CD8-positive, alpha-beta T cell (primary cell): ENCODE measurements at places on chromosomes 13 and 19.

GRCh38 chr19:4516199-4516938, 1.9 kb downstream of the PLIN4 start:
- no peak for DNase-seq

GRCh38 chr19:5697022-5697889, 7.2 kb downstream of the RPL36 start:
- DNase-seq, result no peak

DNA sequence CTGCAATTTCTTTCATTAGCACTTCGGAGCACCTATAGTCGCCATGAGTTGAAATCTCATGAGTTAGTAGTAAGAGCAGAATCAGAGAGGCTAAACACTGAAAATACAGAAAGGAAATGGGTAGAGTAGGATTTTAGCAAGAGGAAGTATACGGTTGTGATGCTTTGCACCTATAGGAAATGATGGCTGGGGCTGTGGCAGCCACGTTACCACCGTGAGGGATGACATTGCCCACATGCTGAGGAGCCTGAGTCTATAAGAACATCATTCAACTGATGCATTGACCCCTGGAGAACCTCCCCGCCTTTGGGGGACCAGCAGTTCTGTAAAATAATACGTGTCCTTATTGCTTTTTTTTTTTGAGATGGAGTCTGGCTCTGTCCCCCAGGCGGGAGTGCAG, 20.4 kb downstream of the FAM187B start:
- DNase-seq, result no peak

GRCh38 chr13:36067746-36068381, 63.3 kb downstream of the DCLK1 start:
- DNase-seq, result no peak

- no peak for DNase-seq
Observed at GRCh38 chr13:47175172-47175866, 278.5 kb upstream of the HTR2A start.

DNA sequence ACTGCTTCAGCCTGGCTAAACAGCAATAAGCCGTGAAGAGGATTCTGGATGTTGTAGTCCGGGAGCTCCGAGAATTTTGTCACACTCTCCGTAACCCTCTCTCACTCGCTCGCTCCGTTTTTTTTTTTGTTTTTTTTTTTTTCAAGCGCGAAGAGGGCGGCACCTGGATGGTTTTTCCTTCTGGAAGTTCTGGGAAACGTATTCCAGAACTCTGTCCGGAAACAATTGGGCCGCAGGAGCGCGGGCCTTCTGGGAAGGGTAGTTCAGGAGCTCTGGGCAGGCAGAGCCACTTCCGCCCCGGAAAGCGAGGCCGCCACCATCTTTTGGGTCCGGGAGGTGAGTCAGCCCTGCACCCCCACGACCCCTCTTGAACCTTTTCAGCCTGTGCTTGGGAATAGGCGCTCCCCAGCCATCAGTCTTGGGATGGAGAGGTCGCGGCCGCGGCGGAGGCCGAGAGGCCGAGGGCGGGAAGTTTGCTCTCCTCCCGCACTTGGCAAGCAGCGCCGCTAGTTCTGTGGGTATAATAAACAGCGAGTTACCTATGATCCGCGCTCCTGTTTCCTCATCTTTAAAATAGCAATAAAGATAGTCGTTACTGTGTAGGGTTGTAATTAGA, at the start of gene ZNF227:
ZNF227 (plus strand) TSS at position 283 of the 616 bp plus-strand sequence. CDS start 5,261 bp downstream, outside the sequence.
- DNase-seq, result peak; percentile 81

DNA sequence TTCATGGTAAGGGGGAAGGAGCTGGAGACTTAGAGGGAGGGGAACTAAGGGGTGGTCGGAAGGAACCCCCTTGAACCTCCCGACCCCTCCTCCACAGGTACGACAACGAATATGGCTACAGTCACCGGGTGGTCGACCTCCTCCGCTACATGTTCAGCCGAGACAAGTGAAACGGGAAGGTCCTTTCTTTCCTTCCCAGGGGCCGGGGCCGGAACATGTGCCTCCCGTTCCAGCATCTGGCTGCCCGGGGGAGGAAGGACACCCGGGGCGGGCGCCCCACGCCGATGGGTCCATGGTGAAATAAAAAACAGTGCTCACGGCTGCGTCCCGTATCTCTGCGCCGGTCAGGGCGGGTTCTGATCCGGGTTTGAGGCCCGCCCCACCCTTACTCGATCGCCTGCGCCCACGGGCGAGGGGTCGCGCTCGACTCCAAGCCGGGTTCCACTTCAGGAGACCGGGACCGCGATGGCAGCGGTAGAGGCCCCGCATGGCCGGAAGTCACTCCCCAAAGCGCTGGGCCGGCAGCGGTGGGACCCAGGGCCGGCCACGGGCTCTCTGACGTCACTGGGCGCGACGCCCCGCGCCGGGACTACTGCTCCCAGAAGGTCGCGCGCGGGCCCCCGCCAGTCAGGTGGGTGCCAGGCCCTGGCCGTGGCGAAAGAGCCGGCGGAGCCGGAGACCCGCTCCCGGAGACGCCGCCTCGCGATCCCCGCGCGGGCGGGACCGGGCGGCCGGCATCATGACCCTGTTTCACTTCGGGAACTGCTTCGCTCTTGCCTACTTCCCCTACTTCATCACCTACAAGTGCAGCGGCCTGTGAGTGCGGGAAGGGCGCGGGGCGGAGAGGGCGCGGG, at the start of gene TMEM147:
TMEM147 (plus strand) TSS at position 626 of the 854 bp plus-strand sequence; CDS start at position 740, 114 bp downstream.
- peak; percentile 81 for DNase-seq

DNA sequence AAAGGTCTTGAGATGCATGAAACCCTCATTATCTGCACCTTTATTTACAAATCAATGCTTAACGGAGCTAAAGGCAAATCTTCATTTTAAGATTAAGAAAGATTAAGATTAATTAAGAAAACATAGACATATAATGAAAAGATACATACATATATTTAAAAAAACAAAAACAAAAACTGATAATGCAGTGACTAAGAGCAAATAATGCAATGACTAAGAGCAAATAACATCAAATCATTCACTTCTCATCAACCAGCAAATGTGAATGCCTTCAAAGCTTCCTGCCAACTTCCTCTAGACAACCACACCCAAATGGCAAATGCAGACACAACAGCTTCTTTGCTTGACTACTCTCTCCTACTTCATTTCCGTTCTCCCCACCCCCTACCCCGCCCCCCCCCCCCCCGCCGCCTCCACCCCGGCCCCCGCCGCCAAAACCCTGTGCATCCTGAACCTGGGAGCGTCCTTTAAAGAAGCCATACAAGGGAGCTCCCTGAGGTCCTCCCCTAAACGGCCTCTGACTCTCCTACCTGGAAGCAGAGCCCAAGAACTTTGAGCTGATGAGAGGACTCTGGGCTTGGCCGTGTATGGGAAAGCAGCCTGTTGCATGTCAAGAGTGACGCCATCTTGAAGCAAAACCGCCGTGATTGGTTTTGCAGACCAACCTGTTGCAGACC, 24.5 kb downstream of the TEX101 start:
- DNase-seq, result peak; percentile 12

GRCh38 chr19:1309977-1310852, 24.5 kb downstream of the EFNA2 start:
- DNase-seq, result no peak

DNA sequence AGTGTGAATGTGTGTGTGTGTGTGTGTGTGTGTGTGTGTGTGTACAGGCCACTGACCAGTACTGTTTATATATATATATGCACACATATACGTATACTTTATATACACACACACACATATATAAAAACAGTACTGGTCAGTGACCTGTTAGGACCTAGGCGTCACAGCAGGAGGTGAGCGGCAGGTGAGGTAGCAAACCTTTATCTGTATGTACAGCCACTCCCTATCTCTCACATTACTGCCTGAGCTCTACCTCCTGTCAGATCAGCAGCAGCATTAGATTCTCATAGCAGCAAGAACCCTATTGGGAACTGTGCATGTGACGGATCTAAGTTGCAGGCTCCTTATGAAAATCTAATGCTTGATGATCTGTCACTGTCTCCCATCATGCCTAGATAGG, 34.5 kb downstream of the TBC1D4 start:
- no peak for DNase-seq

DNA sequence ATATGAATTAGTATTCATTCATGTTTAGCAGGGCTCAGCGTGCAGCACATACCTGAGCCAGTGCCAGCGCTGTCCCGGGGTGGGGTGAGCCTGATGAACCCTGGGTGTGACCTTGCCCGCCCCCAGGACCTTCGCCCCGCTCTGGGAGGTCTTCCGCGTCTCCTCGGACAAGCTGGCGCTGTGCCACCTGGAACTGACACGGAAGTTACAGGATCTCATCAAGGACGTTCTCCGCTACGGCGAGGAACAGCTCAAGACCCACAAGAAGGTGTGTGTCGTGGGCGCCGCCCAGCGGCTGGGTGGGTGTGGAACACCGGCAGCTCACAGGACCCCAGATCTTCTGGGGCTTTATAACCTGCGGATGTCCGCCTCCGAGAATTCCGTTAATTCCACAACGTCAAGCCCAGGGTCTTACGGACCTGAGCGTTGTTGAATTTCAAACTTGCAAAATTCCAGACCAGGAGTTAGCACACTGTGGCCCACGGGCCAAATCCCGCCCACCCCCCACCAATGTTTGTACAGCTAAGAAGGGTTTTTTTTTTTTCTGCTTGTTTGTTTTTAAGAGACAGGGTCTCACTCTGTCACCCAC, 15.4 kb downstream of the FCHO1 start:
- DNase-seq, result no peak

DNA sequence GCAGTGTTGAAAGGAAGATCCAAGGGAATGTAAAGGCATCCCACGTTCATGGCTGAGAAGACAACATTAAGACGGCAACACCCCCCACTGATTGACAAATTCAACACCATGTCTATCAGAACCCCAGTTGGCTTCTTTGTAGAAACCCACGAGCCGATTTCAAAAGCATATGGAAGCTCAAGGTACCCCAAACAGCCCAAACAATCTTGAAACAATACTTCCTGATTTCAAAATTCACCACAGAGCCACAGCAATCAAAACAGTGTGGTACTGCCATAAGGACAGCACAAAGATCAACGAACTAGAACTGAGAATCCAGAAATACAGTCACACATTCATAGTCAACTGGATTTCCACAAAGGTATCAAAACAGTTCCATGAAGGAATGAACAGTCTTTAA, 6.2 kb downstream of the MIER2 start:
- DNase-seq, result no peak

DNA sequence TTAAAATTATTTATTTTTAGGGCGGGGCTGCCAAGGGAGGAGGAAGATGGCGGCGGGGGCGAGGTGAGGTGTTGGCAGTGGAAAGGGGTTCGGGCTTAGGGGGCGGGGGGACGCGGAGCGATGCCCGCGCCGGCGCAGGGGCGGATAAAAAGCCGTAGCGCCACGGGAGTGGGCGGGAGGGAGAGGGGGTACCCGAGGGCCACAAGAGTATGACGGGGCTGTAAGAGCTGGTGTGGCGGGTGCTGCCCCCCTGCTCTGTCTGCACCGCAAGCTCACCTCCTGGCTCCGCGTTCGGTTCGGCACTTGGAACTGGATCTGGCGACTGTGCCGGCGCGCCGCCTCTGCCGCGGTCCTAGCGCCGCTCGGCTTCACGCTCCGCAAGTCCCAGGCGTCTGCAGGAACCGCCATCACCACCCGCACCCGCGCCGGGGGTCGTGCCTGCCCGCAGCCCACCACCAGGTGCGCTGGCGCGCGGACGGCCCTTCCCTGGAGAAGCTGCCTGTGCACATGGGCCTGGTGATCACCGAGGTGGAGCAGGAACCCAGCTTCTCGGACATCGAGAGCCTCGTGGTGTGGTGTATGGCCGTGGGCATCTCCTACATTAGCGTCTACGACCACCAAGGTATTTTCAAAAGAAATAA, 265.2 kb upstream of the SGCG start:
- DNase-seq, result no peak

DNA sequence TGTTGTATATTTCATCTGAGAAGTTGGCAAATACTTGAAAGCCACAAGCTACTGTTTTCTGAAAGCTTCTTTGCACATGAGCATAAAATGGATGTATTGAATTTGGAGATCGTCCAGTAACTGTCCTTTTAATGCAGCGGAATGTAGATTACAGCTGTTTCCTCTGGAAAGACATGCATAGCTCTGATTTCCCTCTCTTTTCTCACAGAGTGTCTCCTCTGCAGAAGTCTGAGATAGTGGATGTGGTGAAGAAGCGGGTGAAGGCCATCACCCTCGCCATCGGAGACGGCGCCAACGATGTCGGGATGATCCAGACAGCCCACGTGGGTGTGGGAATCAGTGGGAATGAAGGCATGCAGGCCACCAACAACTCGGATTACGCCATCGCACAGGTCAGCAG, 283.0 kb downstream of the SHISA2 start:
- DNase-seq, result no peak

GRCh38 chr13:108185223-108185622, 30.1 kb downstream of the LIG4 start:
- no peak for DNase-seq

GRCh38 chr13:47129461-47129860, 232.6 kb upstream of the HTR2A start:
- no peak for DNase-seq

GRCh38 chr19:5718037-5718578, 1.8 kb downstream of the LONP1 start:
- no peak for DNase-seq

- DNase-seq, result no peak
Observed at GRCh38 chr13:31772231-31772630, 32.9 kb downstream of the RXFP2 start.

DNA sequence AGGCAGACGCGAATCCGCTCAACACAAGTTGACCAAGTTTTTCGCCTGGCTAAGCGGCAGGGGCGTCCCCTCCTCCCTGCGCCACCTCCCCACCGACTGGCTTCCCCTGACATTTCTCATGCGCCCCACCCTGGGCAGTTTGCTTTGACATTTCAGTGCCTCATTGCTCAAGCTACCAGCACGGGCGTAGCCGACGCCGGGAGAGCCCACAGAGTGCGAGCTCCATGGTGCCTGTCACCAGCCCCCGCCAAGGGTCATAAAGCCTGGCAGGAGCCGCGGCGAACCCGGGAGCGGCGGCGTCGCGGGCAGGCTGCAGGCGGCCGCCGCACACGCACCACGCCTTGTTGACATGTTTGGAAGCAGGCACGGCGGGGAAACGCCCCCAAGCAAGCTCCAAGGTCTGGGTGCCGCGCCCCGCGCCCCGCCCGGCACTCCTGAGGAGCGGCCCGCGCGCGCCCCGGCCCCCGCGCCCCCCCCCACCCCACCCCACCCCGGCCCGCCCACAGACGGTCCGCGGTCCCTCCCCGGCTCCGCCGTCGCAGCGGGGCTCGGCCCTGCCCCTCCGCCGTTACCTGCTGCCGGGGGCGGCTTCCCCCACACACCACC, 601 bp downstream of the FBXL3 start:
- peak; percentile 86 for DNase-seq

- DNase-seq, result no peak
Observed at GRCh38 chr19:55670280-55671053, 4.6 kb upstream of the EPN1 start.

GRCh38 chr13:60028021-60028420, 135.7 kb downstream of the DIAPH3 start:
- DNase-seq, result no peak

GRCh38 chr13:30019648-30020626, 169.5 kb upstream of the UBL3 start:
- DNase-seq, result no peak

DNA sequence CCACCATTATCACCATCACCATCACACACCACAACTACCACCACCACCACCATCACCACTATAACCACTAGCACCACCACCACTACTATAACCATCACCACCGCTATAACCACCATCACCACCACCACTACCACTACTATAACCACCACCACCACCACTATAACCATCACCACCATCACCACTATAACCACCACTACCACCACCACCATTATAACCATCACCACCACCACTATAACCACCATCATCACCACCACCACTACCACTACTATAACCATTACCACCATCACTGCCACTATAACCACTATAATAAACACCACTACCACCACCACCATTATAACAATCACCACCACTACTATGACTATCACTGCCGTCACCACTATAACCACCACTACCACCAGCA, 173.2 kb downstream of the DCLK1 start:
- DNase-seq, result no peak
